ENCODE measurements at places on chromosomes 6 and 20.

DNA sequence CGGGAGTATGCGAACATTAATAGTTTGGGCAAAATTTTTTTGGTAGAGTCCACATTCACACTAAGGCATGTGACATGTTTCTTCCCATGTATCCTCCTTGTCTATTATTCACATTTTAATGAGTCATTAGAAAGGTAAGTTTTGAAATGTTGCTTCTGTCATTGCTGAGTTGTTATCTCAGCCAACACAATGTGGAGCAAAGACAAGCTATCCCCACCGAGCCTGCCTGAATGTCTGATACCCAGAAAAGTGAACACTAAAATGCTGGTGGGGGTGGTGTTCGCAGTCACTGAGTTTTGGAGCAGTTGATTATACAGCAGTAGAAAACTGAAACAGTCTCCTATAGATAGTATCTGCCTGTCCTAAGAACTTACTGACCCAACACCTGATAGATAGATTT is 68.3 kb upstream of the ASF1A start:
- no peak for DNase-seq

DNA sequence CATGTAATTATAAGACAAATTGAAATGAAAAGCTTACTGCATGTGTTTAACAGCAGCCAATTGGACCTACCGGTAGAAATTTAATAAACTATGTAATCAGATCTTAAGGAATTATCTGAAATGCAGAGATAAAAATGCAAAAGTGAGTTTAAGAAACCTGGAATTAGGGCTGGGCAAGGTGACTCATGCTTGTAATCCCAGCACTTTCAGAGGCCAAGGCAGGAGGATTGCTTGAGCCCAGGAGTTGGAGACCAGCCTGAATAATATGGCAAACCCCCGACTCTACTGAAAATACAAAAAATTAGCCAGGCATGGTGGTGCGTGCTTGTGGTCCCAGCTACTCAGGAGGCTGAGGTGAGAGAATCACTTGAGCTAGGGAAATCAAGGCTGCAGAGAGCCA is 74.1 kb downstream of the HFE start:
- no peak for DNase-seq

GRCh38 chr6:166419286-166419685 is 36.5 kb upstream of the MPC1 start:
- DNase-seq: no peak

GRCh38 chr6:41503827-41504465 is 42.2 kb upstream of the FOXP4 start:
- no peak for DNase-seq

DNA sequence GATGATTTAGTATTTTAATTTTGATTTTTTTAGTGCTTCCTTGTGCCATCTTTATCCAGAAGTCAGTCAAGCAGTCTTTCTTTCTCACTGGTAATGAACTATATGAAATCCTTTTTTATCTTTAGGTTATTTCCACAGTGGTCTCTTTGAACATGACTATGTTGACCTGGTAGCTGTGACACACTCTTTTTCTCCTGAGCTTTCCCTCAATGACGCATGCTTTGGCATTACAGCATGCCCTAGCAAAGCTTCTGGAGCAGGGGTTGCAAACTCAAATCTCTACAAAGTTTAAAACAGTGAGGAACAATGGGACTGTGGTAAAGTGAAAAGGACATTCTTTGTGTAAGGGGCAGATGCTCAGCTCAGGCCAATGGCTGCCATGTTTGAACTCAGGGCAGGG is 4.5 kb upstream of the PLAGL1 start:
- DNase-seq: no peak

DNA sequence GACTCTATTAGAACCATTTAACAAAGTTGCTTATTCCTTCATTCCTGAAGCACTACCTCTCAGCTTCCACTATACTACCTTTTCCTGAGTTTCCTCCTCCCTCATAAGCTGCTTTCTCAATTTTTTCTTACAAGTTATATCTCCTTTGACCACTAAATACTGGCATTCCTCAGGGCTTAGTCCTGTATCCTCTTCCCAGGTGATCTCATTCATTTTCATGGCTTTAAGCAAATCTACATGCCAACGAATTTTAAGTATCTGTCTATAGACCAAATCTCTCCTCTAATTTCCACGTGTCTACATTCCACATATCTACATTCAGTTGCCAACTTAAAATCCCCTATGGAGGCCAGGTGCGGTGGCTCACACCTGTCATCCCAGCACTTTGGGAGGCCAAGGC is 134.7 kb downstream of the BTBD9 start:
- no peak for DNase-seq

- no peak for DNase-seq
Measured at GRCh38 chr6:108736832-108737231, 111.4 kb upstream of the ARMC2 start.

DNA sequence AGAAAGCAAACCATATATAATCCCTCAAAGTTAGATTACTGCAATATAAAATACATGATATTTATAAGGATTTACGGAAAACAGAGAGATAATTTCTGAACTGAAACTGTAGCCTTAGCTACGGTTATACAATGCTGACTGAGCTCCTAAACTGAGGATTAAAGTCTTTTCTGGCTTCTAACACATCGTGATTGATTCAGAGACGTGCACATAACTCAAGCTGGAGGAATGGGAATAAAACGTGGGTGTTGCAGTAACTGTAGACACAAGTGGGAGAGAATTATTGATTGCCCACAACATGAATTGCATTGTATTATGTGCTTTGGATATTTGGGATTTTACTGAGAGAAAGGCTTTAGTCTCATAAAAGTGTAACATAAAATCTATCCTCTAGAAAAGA is 418.0 kb upstream of the OPRM1 start:
- DNase-seq: no peak

DNA sequence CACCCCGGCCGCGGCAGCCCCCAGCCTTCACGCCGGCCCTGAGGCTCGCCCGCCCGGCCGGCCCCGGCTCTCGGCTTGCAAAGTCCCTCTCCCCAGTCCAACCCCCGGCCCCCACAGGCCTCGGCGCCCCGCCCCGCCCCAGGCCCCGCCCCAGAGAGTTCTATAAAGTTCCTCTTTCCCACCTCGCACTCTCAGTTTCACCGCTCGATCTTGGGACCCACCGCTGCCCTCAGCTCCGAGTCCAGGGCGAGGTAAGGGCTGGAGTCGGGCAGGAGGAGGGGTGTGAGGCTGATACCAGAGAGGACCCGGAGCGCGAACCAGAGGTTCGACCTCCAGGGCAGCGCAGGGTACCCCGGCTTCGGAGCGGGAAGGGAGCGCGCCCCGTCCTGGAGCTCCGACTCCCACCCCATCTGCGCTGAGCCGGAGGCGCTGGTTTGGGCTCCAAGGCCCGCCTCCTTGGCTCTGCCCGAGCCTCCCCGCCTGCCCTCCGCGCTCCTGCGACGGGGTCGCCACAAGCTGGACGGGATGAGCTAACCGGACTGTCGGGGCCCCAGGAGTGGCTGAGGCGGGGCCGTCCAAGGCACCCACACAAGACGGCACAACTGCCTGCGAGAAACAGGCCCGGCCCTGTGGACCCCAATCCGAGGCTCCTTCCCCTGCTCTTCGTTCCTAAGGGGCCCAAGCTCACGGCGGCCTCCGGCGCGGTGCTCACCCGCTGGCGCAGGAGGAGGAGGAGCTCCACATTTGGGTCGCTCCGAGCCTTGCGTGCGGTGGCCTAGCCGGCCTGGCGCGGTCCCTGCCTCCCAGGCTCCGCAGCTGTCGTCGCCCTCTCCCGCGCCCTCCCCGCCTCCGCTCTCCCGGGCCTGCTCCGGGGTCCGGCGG is at the start of gene IRF4:
Gene IRF4 (plus strand): TSS at position 194 of the 882 bp plus-strand sequence. CDS start 1,401 bp downstream, outside the sequence.
- no peak for DNase-seq

DNA sequence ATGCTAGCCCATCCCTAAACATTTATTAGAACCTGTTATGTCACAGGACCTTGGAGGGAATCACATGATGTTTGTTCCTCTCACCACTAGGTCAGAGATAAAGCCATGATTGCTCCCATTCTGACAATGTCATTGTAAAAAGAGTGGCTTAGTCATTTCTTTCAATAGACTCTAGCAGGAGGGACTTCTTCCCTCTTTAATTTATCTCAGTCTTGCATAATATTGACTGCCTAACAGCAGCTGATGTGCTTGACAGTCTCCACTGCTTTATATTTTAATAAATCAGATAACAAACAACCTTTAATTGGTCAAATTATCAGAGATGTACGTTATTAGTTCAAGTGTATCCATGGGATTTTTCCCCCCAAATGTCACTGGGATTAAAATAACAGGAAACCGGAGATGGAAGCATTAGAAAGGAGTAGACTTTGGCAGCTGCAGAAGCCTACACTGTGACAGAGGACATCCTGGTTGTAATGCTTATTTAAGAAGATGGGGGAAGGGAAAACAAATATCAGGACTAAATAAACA is 39.6 kb downstream of the LAMA4 start:
- DNase-seq: no peak

DNA sequence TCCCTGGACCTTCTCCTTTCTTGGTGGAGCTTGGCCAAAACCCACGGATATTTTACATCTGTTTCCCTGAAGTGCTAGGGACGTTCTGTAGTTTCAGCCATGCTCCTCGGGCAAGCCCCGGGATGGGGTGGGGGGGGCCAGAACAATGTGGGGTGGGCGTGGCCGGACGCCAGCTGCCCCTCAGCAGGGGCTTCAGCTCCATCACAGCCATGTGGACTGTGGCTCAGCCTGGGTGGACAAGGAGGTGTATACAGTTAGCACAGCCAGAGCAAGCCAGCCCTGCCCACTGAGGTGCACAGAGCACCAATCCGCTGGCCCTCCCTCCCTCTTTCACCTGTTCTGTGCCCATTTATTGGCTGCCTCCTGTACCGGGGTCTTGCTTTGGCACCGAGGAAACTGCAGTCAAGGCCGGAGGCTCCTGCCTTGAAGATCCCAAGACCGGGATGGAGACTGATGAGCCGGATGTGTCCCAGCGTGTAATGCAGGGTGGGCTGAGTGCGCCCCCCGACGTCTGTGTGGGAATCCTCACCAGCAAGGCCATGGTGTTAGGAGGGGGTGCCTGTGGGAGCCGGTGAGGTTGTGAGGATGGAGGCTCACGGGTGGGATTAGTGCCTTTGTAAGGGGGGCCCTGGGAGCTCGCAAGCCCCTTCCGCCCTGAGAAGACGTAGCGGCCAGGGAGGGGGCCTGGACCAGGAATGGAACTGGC is 28.0 kb downstream of the FRMD1 start:
- DNase-seq: peak; percentile 12

DNA sequence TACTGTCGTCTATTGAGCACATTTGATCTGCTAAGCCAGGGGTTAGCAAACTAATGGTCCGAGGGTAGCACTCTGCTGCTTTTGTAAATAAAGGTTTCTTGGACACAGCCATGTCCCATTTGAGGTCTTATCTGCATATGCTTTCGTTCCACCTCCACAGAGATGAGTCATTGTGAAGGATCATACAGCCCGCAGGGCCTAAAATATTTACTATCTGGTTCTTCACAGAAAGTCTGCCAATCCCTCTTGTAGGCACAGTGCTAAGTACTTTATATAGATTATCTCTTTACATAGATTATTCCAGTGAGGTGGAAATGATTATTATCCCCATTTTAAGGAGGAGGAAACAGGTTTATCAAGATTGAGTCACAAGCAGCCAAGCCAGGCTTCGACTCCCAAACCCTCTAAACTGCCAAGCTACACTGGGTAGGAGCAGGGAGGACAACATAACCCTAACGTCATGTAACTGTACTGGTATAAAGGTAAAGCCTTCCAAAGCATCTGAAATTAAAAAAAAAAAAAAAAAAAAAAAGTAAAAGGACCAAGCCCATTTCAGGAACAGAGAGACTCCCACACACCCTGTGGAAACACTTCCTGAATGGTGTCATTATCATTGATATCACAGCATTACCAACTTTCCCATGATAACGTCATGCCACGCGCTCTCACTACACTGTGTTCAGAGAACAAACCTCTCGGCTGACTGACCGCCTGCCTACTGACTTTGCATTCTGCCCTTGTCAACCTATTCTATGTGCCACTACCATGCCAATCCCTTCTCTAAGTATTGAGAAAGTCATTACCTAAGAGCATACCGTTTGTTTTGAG is 101.0 kb downstream of the KIF16B start:
- DNase-seq: no peak

GRCh38 chr6:53635322-53635721 is 30.2 kb downstream of the KLHL31 start:
- no peak for DNase-seq

DNA sequence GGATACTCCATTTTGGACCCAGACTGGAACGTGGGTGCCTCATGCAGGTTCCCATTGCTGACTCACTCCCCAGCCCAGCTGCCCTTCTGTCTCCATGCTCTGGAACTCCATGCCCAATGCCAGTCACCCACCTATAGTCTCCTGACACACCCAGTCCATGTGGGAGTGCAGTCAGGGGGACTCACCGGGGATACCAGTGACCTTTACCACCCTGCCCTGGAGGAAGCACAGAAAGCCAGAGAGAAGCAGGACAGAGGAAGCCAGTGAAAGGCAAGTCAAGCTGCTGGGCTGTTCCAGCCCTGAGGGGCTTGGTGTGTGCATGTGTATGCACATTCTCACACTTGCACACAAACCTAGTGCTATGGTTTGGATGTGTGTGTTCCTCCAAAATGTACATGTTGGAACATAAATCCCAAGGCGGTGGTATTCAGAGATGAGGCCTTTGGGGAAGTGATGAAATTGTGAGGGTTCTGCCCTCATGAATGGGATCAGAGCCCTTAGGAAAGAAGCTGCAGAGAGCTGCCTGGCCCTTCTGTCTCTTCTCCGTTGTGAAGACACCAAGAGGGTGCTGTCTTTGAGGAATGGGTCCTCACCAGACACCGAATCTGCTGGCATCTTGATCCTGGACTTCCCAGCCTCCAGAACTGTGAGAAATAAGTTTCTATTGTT is 121.4 kb upstream of the MAFB start:
- no peak for DNase-seq

DNA sequence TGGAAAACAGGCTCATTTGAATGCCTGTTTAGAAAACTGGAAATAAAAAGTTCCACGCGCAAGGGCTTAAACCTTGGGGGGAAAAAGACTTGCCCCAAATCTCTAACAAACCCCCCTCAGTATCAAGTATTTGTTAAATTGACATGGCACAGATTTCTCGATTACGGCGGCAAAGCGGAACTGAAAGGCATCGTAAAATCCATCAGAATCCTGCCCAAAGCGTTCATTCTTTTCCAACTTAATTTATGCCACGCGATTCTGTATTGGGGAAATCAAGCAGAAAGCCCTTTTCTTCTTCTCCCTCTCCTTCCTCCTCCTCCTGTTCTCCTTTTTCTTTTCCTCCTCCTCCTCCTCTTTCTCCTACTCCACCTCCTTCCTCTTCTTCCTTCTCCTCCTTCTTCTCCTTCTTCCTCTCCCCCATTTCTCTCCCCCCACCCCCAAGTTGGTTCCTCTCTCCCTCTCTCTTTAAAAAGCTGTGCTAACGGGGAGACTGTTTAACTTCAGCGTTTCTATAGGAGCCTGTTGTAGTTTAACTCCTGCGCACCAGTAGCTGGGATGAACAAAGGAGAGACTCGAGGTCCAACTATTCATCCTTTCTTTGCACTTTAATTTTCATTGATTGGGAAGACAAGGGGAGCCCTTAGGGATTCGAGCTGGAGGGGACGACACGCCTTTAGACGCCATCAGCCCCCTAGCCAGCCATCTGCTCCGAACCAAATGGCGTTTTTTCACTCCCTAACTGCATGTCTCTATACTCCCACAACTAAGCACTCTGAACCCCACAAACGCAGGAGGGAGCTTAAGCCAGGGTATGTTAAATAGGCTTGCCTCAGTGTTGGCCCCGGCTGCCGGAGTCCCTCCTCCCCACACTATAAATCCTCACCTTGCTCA is 2.7 kb upstream of the DLL1 start:
- peak; percentile 35 for DNase-seq
